ENCODE measurements at places on chromosomes 7 and 10. TPM values are rescaled to one million over a fixed set of nuclear protein-coding genes. Genes with fewer than 3 reads are reported as not detected.

GRCh38 chr10:49356944-49357343 lies 38.9 kb downstream of the DRGX start:
- peak; percentile 23 for DNase-seq

DNA sequence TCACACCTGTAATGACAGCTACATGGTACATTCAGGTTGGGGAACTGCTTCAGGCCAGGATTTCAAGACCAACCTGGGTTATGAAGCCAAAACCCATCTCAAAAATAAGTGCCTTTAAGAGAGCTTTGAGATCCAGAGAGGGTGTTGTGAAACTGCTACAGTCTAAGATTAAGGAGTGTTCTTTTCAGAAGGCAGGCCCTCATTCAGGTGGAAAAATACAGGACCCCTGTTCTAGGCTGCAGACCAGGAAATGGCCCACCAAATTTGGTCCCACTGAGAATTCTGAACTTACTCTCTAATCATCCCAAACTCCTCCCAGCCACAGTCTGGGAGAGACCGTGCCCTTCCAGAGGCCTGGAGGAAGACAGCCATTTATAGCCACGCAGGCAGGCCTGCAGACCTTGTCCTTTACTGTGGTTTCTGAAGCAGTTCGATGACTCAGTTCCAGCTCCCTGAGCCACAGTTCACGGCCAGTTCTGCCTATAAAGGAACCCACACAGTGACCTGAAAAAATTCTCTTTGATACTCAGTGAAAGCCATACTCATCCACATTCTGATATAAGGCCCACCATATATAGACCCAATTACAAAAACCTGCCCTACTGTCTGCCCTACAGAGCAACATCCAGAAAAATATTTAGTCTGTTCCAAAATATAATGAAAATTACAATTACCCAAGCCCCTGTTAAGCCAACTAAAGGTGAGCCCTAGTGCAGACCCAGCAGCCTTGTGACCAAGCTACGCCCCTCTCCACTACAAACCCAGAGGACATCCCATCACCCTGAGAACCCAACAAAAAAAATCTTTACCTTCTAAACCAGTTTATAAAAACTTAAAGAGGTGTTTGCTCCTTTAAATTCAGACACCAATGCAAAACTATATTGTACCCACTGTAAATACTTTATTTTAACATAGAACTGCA lies 21.2 kb downstream of the ZNF680 start:
- no peak for DNase-seq

DNA sequence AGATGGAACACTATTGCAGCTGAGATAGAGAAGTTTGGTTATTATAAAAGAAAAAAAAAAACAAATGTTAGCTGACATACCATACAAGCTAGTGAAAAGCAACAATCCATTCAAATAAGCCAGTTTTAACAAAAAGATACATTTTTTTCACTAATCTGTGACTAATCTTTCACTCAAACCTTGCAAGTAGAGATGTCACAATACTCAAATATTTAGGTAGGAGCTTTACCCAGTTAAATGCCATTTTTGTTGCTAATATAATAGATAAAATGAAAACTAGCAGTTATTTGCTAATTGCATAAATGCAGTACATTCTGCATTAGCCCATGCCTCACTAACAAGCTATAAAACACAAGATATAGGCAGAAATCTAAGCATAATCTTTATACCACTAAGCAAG lies 123.6 kb downstream of the BTAF1 start:
- no peak for DNase-seq

- peak; percentile 84 for DNase-seq
Observed at GRCh38 chr7:1193593-1194424, 33.8 kb upstream of the ZFAND2A start.

DNA sequence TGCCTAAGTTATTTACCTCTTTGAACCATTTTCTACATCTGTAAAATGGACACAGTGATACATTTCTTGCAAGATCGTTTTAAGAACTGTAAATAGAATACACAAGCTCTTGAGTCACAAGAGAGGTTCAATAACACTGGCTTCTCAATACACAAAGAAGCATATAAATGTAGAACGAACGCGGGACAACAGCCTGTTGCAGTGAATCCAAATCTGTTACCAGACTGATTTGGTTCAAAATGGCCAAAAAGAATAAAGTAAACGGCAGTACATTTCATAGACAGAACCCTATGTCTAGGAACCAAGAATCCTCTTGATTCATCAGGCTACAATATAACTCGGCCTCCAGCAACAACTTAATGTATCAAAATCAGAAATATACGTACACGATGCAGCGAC lies 701 bp downstream of the MTPAP start:
- DNase-seq, result no peak

- DNase-seq, result no peak
Observed at GRCh38 chr7:12633582-12633981, 53.9 kb upstream of the ARL4A start.

- DNase-seq, result no peak
Observed at GRCh38 chr7:85068799-85069198, 118.1 kb downstream of the SEMA3D start.

- DNase-seq, result no peak
Observed at GRCh38 chr7:64533756-64534155, 29.1 kb downstream of the ZNF680 start.

DNA sequence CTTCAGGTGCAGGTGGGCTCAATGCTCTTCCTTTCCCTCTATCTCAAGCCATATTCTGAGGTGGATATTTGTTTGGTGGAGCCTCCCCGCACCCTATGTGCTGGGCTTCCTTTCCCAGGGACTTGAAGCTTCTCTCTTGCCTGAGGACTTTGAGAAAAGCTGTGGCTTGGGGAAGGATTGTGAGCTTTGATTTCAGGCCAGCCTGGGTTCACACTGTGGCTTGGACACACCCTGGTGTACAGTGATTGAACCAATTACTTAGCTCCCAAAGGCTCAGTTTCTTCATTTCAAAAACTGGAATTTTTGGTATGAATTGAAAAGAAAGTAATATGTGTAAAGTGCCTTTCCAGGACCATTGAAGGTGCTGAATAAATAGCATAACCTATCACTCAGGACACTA lies 224.5 kb upstream of the GLI3 start:
- no peak for DNase-seq

GRCh38 chr10:13684806-13685482 lies 98.2 kb downstream of the PRPF18 start:
- peak; percentile 79 for DNase-seq

DNA sequence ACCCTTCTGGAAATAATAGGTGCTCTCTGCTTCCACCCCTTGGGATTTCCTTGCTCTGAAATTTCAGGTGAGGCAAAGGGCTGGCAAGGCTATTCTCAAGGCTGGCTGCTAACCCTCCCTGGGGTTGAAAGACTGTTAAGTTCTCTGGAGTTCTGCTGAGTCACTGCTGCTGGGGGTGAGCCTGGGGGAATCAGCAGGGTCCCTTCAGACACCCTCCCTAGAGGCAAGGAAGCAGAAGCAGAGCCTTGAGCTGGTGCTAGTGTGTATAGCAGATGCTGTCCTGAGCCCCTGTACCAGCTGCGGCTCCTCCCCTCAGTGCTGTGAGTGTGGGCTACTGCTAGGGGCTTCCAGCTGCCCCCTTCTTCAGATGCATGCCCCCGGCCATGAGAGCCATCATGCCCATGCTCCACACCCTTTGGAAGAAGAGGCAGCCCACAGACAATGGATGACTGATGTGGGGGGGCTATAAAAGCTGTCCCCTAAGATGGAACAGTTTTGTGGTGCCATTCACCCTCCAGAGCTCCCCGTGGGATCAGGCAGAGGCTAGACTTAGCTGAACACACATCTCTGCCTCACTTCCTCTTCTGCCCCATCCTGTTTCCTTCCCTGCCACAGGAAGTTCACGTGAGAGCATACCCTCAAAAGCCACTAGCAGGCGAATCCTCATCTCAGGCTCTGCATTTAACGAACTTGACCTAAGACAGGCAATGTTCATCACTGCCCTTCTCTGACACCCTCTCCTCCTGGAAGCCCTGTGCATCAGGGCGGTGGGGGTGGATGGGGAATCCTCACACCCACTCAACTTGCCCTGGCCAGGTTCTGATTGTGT lies 91.8 kb downstream of the SH3PXD2A start:
- DNase-seq, result no peak

GRCh38 chr10:72000073-72001032 lies 36.2 kb downstream of the CHST3 start:
- DNase-seq, result no peak

DNA sequence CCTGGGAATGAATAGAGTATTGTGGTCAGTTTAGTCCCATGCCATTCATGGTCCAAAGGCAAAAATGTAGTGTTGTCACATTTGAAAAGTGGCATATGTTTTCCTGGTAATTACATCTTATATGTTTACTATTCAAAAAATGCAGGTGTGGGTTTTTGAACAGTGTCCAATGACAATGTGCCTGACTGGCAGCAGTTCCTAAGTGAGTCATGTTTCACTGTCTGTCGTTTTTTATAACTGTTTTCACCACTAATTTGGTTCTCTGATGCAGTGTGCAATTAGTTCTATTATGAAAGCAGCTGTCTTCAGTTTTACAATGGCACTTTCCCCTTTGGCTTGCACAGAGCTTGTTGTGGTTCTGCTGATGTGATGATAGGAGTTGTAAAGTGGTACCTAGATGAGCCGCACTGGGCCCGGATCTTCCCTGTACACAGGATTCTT lies 162.3 kb downstream of the SEM1 start:
- no peak for DNase-seq

DNA sequence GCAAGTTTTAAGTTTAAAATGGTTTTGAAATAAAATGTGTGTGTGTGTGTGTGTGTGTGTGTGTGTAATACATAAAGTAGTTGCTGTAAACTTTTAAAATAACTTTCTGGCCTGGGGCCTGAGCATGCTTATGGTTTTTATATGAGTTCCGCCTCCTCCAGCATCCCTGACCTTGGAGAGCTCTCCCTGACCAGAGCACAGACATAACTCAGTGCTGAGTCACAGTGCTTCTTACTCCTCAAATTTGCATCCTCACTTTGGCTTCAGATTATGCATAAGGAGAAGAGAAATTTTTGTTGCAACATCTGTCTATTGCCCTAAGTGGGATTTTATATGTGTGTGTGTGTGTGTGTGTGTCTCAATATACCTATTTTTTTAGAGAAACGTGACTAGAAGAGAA lies 200.8 kb downstream of the ELMO1 start:
- DNase-seq, result no peak

GRCh38 chr10:6349846-6350535 lies 147.3 kb downstream of the PFKFB3 start:
- no peak for DNase-seq

DNA sequence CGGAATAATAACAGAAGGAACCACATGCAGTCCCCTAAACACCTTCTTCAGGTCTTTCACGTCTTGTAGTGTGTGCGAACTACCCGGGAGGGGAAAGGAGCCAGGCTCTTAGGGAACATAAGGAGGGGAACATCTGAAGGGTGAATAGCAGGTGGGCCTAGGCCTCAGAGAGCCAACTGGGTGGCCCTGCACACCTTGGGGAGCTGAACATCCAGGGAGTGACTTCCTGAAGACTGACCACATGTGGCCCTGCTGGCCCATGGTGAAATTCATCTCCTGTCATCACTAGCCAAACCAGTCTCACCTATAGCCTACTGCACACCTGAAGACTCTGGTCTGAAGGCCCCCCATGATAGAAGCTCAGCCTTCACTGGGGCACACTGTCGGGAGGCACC lies 5.6 kb downstream of the CALML3 start:
- DNase-seq, result no peak

GRCh38 chr7:141648276-141649114 lies 53.5 kb downstream of the DENND11 start:
- DNase-seq, result peak; percentile 16

- DNase-seq, result no peak
Observed at GRCh38 chr10:541750-542371, 147.6 kb downstream of the DIP2C start.

DNA sequence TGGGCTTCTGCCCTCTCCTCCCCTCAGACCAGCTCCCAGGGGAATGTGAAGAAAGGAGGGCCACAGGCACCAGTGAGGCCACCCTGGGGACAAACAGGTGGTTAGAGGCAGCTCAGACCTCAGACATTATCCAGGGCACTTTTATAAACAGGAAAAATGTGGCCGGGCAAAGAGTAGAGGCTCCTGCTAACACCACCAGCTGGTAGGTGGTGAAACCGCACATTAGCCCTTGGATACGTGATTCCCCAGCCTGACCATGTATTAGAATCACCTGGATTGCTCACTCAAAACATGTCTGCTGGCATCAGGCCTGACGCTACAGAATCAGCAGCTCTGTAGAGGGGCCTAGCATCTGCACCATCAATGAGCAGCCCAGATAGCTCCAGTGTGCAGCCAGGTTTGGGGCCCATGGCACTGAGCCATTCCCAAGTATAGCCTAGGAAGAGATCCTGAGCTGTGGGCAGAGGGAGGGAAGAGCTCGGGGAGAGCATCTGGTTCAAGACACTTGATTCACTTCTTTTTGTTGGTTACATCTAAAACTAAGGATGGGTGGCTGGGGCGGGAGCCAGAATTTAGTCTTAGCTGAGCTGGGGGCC lies 37.1 kb downstream of the GPR26 start:
- DNase-seq, result no peak

DNA sequence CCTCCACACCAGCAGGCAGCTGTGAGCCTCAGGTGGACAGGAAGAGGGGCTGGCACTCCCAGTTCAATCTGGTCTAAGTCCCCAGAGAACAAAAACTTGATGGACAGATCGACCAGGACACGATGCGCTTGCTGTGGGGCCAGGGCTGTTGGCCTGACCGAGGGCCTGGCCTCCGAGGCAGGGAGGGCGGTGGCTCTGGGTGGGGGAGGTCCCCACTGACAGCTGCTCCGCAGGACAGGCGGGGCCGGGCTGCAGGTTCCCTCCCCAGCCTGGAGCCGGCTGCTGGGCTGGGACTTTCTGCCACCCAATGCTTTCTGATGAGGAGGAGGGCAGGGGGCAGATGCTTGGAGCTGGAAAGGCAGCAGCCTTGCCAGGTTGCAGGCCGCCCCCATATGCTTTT lies 37.4 kb upstream of the ADGRA1 start:
- DNase-seq, result no peak

DNA sequence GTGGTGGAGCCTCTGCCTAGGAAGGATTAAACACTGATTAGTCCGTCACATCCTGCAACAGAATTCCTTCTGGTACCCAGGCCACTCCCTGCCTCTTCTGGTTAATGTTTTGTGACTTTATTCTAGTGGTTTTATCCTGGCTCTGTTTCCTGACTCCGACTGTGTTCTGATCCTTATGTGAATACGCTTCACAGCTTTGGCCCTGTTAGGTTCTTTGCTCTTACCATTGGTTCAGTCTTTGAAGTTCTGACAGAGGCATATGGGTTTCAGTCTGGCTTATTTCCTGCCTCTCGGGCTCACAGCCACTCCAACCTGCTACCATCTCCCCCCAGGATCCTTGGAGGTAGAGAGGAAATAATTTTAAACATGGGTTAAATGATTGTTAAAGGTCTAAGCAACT lies 23.2 kb upstream of the FGL2 start:
- DNase-seq, result no peak

GRCh38 chr7:117271566-117271965 lies 51.3 kb downstream of the WNT2 start:
- no peak for DNase-seq

Gene GPR26
- 0.59 TPM for polyA plus RNA-seq

Gene FOXP2
- polyA plus RNA-seq, result 0.29 TPM

Gene PURB
- polyA plus RNA-seq, result 13.5 TPM

Gene NXPH1
- polyA plus RNA-seq, result 5.5 TPM

Gene TBATA
- not detected for polyA plus RNA-seq

Gene ODAD2
- 0.32 TPM for polyA plus RNA-seq

Gene UNCX
- not detected for polyA plus RNA-seq

Gene ABCB1
- 8.5 TPM for polyA plus RNA-seq

Gene HACD1
- polyA plus RNA-seq, result 4.9 TPM

Gene ADAM8
- 0.15 TPM for polyA plus RNA-seq

Gene ICA1
- polyA plus RNA-seq, result 70.3 TPM

Gene ELN
- 61.1 TPM for polyA plus RNA-seq

Gene EBF3
- polyA plus RNA-seq, result 22.3 TPM
